Activated CD4-positive, alpha-beta T cell treated with anti-CD3 and anti-CD28 coated beads, Interleukin-2, Interleukin-6, amounts not matched to agents 100 ng/mL and 50 ng/mL, durations not matched to agents 16 hours and 8 hours (primary cell): ENCODE measurements at places on chromosomes 3 and 15.

DNA sequence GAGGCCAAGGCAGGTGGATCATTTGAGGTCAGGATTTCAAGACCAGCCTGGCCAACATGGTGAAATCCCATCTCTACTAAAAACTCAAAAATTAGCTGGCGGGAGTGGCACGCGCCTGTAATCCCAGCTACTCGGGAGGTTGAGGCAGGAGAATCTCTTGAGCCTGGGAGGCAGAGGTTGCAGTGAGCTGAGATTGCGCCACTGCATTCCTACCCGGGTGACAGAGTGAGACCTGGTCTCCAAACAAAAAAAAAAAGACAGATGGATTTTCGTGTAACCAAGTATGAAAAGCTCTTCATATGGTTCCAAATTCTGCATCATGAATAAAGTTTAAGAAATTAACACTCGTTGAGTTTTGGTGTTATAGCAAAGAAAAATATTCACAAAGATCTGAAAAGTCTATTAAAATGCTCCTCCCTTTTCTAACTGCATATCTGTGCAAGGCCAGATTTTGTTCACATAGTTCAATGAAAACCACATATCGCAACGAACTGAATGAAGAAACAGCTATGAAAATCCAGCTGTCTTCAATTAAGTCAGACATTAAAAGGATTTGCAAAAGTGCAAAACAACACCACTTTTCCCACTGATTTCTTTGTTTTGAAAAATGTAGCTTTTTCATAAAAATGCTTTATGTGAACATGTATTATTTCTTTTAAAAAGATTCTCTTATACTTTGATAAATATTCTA is 23.8 kb upstream of the FBLN2 start:
- no peak for DNase-seq

DNA sequence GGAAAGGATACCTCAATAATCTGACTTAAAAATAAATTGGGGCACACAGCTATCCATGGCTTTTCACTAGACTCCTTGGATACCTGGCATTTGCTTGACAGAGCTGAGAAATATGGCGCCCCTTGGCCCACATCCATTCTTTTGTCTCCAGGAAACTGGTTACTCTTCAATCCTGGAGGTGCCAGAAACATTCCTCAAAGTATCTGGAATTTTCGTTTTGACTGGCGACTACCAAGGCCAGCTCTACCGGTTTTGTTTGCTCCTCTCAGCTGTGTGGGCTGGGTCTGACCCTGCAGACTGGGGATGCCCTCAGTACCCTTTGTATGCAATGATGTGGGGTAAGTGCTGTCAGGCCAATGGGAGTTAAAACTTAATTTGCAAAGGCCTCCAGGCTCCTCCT is 27.0 kb downstream of the KATNBL1 start:
- DNase-seq: no peak

GRCh38 chr15:77869021-77869895 is 208.3 kb downstream of the TBC1D2B start:
- no peak for DNase-seq

DNA sequence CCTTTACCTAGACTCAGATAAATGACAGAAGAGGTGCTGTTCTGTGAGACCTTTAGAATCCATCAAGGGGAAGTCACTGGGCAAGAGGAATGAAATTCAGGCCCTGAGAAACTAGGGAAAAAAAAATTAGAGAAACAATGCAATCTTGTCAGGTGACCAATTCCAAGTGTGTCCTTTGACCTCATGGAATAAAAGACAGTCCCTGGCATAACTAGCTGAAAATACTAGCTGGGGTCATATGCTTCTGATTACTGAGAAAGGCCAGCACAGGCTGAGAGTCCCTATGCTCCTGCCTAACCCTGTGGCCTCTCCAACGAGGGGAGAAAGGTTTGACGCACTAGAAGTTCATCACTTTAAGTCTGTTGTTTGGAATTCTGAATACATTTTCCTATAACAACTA is 167.3 kb downstream of the XXYLT1 start:
- DNase-seq: no peak

- DNase-seq: no peak
Measured at GRCh38 chr3:50651920-50652529, 22.7 kb upstream of the DOCK3 start.

DNA sequence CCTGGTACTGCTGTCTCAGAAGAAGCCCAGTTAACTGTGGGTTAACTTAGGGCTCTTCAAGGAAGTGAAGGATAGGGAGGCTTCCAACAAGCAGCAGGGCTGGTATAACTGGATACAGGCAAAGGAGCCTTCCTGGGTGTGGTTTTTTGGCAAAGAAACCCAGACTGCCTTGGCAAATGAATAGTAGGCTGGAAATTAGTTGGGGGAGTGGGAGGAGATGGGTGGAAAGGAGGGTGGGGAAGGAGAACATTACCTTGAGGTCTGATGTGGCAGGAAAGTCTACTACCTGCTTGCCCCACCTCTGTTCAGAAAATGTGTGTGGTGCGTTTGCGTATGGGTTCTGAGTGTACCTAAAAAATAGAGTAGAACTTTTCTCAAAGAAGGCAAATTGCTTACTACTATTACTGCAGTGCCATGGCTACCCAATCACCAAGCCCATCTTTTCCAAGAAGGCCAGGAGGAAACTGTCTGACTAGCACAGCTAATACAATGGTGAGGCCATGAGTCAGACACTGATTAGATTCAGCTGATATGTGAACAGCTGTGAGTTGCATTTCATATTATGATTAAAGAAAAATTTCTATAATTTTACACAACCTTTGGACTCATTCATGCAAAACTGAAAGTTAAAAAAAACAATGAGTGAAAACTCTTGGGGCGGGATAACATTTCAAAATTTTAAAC is 55.2 kb downstream of the SPTSSB start:
- DNase-seq: no peak
